Effector CD4-positive, alpha-beta T cell (primary cell): ENCODE measurements at places on chromosomes 2 and 18.

DNA sequence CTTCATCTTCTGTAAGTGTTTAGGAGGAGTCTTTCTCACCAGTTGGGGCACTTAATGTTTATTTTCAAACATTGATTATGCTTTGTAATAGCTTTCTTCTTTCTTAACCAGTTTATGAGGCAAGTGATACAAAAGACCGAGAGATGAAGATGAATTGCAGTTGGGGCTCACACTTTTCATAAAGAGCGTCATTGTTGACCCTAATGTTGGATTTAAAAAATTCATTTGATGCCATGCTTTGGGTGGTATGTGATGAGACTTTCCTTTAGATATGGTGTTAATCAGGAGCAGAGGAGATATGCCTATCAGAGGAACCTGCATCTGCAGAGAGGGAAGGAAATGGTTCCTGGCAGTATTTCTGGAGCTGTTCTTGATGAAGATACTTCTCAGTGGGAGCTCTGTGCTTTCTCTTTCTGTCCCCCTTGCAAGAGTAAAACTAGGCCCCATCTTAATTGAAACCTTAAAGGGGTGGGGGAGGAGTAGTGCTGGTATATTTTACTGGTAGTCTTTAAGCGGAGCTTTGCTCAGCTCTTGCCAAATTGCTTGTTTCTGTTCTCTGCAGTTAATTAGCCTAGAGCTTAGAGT, 2.3 kb downstream of the EML4 start:
- no peak for DNase-seq

DNA sequence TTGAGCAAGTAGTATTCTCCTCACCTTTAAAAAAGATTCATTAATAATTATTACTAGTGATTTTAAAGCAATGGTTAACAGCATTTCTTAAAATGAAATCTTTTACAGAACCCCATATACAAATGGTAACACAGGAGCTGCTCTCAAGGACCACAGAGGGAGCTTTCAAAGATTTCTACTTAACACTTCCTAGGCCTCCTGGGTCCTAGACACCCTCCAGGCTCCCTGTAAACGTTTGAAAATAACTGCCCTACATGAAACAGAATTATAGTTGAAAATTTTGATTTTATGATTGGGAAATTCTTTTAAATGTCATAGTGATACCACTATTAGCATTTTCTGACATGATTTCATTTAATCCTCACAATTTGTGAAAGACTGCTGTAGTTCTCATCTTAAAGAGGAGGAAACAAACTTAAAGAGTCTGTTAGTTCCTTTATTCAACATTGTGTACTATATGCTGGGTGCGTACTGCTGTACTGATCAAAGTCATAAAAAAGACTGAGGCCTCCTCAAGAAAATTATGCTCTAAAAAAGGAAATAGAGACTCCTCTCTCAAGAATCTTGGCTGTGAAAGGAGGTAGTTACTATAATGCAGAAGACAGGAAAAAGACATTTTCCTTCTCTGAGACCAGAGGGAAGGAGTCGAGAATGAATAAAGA, 10.6 kb downstream of the CUL3 start:
- DNase-seq = no peak

DNA sequence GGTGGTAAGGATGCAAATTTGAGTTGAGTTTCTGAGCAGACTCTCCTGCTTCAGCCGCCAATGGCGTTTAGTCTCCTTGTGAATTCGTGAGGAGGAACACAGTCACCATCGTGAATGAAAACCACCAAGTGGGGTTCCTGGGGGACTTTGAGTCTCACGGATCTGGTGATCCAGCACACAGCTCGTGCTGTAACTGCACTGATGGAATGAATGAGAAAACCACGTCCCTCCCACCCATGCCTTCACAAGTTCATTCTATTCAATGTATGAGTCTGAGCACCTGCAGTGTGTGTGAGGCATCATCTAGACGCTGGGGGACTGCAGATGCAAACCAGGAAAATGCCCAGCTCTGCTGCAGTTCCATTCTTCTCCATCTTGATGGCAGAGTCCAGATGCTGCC, 127.9 kb downstream of the PIEZO2 start:
- no peak for DNase-seq

GRCh38 chr2:227890495-227891079, 19.2 kb downstream of the DAW1 start:
- no peak for DNase-seq

DNA sequence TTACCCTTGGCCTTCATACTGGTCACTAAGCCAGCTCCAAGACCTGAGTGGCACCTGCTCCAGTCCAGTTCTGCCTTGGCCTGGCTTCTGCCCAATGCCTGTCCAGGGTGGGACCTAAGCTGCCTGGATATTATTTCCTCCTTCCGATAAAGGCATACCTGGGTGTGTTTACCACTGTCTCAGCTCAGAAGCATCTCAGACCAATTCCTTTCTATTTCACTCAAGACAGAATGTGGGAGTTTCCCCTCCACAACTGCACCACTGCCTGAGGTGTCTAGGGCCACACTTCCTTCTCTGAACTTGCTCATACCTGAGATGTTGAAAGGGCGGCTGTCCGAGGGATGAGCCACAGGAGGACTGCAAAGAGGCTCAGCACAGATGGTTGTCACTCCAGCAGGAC, 18.4 kb upstream of the CAB39 start:
- no peak for DNase-seq

- no peak for DNase-seq
These were observed 3.5 kb upstream of the KLF11 start for GRCh38 chr2:10039658-10040410.

DNA sequence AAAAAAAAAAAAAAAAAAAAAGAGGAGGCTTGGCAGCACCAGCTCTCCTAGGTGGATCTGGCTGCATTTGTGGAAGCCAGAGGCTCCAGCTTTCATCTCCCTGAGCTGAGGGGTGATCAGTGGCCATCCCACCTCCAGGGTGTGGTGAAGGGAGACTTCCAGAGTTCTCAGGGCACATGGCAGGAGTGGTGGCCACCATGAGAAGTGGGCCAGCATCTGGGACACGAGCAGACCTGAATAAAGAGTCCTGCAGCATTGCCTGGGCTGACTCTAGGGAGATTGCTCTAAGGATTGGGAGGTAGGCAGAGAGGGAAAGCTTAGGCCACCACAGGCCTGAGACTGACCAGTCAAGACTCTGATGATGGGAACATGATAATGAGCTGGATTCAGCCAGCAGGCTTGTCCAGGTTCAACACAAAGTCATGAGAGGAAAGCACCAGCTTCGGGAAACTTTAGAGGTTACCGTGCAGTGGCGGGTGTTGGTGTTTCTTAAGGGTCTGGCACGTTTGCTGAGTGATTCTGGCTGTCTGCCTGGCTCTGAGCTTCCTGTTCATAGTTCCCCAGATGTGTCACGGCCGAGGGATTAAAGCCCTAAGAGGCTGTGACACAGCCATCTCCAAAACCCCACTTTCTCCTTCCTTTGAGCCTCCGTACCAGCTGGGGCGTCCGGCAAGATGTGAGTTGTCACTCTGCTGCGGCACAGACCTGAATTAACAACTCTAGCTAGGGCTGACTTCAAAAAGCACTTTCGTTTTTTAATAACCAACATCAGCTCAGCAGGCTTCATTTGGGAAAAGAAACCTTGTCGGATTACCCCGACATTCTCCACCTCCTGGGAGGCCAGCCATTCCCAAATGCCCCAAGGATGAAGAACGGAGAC, 38.3 kb upstream of the IL1R1 start:
- DNase-seq = no peak

DNA sequence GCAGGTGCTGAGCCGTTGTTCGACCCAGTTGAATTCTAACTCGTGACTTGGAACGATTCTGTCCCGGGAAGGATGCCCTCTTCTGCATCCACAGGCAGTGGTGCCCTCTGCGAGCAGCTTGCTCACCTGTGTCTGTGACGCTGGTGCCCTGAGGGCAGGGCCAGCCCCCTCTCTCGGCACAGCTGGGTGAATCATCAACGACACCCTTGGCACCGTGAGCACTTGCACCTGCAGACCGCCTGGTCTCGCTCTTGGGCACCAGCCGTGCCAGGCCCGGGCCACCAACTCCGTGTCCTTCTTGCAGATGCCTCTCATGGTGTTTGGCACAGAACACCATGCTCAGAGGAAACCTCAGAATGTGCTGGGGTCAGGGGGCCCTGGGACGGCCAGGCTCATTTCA, 75.0 kb downstream of the SLC66A2 start:
- DNase-seq = no peak

DNA sequence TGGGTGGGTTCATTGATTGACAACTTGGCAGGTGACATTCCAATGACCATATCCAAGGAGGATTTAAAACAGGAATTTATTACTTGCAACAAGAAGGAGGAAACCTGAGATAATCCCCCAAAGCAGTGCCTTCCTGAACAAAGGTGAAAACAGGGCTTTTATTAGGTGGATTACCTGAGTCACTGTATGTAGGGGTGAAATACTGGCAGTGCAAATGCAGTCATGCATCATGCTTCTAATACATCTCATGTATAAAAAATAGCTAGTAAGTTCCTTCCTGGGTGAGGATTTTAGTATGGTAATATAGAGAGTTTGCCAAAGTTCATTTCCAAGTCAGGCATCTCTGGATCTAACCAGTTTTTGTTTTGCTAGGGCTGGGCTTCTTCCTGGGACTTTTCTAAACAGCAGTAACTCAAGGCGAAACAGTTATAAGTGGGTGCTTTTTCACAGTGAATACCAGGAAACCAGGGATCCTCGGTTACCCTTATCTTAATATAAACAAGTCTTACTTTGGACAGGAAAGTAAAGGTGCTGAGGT, 583.4 kb upstream of the LRRTM1 start:
- DNase-seq = no peak

- DNase-seq = no peak
These were observed 102.6 kb downstream of the SEPTIN10 start for GRCh38 chr2:109511168-109511567.

DNA sequence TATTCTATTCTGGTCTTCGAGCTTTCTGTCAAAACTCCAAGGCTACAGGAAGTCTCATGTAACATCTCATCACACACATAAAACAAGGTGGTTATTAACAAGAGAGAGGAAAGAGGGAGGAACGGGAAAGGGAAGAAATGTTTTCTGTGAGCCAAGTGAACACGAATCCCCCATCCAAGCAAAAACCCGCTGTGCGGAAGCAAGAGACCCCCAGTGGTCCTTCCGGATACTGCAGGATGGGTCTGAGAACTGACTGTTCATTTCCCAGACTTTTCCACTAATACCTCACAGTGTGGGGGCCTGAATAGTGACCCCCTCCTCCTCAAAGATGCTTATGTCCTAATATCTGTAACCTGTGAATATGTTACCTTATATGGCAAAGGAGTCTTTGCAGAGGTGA, 19.0 kb upstream of the DIPK1C start:
- no peak for DNase-seq

DNA sequence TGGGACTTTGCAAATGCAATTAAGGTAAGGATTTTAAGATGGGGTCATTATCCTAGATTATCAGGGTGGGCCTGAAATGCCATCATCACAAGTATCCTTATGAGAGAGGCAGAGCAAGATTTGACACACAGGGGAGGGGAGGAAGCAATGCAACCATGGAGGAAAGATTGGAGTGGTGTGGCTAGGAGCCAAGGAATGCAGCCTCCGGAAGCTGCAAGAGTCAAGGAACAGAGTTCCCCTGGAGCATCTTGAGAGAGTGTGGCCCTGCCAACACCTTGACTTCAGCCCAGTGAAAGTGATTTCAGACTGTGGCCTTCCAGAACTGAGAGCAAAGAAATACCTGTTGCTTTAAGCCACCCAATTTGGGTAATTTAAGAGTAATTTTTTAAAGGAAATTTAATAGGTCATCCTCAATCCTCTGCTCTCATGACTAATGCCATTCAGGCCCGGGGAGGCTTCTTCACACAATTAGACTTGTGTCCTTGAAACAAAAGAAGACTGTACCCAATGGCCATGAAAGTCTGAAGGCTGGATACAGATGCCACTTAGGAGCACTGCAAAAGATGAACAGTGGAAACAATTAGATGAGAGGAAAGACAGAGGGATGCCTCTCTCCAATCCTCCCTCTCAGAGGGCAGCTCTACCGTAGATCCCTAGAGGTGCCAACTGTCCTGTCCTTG, 250.3 kb upstream of the ID2 start:
- DNase-seq = no peak
